ENCODE measurements at places on chromosomes 1 and 21. TPM values are rescaled to one million over a fixed set of nuclear protein-coding genes. Genes with fewer than 3 reads are reported as not detected.

AVPR1B gene
- not detected for total RNA-seq

MECR gene
- 1.2 TPM for total RNA-seq

PALMD gene
- 34.4 TPM for total RNA-seq

OTUD3 gene
- 1.9 TPM for total RNA-seq

OXCT2 gene
- total RNA-seq: not detected

SNX7 gene
- 6.2 TPM for total RNA-seq

GPX7 gene
- total RNA-seq: 6.3 TPM

TCEA3 gene
- total RNA-seq: 11.3 TPM

RIPK4 gene
- total RNA-seq: 6.4 TPM

CLEC20A gene
- not detected for total RNA-seq

FCGR2B gene
- 14.5 TPM for total RNA-seq

TCHHL1 gene
- not detected for total RNA-seq

GSTM1 gene
- total RNA-seq: 89.4 TPM

TSTD1 gene
- not detected for total RNA-seq

DAB1 gene
- not detected for total RNA-seq

AKR7A3 gene
- 11.7 TPM for total RNA-seq

VWA5B1 gene
- not detected for total RNA-seq

PDE9A gene
- 2.2 TPM for total RNA-seq

INAVA gene
- not detected for total RNA-seq

AKNAD1 gene
- not detected for total RNA-seq

All from ascending aorta (tissue), 2 donors.